ENCODE measurements at places on chromosomes 4 and X. TPM values are rescaled to one million over a fixed set of nuclear protein-coding genes. Genes with fewer than 3 reads are reported as not detected.

Gene NR0B1
- total RNA-seq: under 0.01 TPM

Gene APOOL
- 6.8 TPM for total RNA-seq

Gene SHOX
- total RNA-seq: 3.1 TPM

Gene CSAG1
- not detected for total RNA-seq

Gene PPEF1
- 1.0 TPM for total RNA-seq

Gene LRPAP1
- total RNA-seq: 15.7 TPM

Gene GUCY1B1
- total RNA-seq: 15.7 TPM

Gene EREG
- not detected for total RNA-seq

Gene HPGDS
- 7.3 TPM for total RNA-seq

Gene MAML3
- 3.1 TPM for total RNA-seq

Gene GPC4
- 49.1 TPM for total RNA-seq

Gene RAB41
- total RNA-seq: not detected

Gene LINC00632
- total RNA-seq: 6.8 TPM

Gene CT45A6
- not detected for total RNA-seq

Gene SSX2B
- total RNA-seq: not detected

Gene STK26
- 24.5 TPM for total RNA-seq

Gene ZIC3
- not detected for total RNA-seq
